Mesothelial cell of epicardium (in vitro differentiated cells): ENCODE measurements at places on chromosomes 12 and 14.

DNA sequence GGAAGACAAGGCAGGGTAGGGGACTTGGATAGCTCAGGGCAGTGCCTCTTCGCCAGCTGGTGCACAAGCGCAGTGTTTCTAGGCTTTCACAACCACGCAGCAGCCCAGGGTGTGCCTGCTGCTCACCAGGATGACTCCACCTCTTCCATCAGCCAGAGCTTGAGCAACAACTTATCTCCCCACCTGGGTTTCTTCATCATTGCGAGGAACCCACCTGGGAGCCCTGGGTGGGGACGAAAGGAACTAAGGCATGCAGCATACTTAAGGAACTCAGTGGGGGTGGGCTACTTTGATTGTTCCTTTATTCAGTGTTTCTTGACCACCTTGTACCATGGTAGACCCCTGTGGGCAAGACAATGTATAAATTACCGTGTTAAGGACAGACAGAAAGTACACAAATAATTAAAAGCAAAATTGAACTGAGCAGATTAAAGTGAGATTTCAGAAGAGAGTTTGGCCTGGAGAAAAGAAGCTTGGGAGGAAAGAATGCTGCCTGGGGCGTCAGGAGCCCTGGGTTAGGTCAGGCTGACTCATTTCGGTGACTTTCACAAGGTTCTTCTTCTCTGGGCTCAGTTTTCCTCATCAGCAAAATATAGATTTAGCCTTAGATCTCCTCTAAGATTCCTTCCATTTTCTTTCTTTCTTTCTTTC is 22.9 kb downstream of the KRT18 start:
- no peak for DNase-seq

- DNase-seq, result no peak
Observed at GRCh38 chr12:43776498-43776897, 17.7 kb downstream of the IRAK4 start.

- DNase-seq, result no peak
Observed at GRCh38 chr14:61705017-61705416, 9.7 kb downstream of the HIF1A start.

DNA sequence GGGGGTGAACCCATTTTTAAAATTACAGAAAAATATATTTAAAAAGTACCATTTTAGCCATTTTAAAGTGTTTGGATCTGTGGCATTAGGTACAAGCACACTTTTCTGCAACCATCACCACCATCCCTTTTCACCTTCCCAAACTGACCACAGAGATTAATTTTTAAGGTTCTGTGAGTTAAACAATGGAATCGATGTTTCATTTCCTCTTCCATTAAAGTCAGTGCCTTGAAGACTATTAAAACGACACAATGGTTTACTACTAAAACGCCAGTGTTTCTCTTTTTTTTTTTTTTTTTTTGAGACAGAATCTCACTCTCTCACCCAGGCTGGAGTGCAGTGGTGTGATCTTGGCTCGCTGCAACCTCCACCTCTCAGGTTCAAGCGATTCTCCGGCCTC is 78.1 kb upstream of the GPR68 start:
- no peak for DNase-seq

GRCh38 chr14:22070119-22070982 is 396.7 kb upstream of the OR4E1 start:
- no peak for DNase-seq

GRCh38 chr14:50311337-50311971 is 575 bp downstream of the L2HGDH start:
- DNase-seq, result no peak

DNA sequence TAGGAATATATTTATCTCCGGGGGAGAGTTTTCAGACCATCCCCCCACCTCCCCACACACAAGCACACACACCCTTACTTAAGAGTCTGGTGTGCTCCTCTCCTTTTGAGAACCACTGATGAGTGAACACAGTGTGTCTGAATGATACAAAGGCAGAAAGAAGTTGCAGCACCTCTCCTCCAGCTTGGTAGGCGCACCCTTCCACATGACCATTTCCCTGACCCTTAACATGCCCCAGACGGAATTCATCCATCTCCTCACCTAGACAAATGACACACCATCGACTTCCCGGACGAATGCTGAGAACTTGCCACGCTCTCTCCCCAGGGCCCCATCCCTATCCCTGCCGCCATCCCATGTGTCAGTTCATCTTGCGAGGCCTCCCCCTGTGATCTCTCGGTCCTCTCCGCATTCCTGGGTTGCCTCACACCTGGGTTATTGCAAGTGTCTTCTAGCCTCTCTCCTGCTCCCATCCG is 3.9 kb downstream of the TNFRSF1A start:
- DNase-seq, result no peak

- no peak for DNase-seq
Observed at GRCh38 chr12:112591488-112591887, 172.7 kb downstream of the PTPN11 start.

DNA sequence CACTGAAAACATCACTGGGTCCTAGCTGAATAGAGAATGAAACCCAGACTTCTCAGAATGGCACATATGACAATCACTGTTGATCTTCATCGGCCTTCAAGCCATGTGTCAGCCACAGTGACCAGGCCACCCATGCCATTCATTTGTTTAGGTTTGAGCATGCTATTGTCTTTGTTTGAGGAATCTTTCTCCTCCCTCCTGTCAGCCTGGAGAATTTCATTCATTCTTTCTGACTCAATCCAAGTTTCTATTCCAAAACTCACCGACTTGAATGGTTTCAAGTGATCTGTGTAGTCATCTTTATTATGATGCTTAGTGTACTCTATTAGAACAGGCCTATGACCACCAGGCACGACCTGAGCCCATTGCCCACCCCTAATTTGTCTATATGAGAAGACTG is 106.3 kb downstream of the ETNK1 start:
- no peak for DNase-seq
